A549 treated with ZK216348 at 1 μM for 4 hours (cell line): ENCODE measurements at places on chromosomes 4 and X. TPM values are rescaled to one million over a fixed set of nuclear protein-coding genes. Genes with fewer than 3 reads are reported as not detected.

SUPT20HL1 gene
- total RNA-seq: not detected in 5 replicates

ARMCX4 gene
- 0.18 to 0.59 TPM (median 0.41 TPM) in 5 replicates for total RNA-seq

NDST3 gene
- not detected in 5 replicates for total RNA-seq

TEX13D gene
- total RNA-seq: not detected in 5 replicates

MAOB gene
- total RNA-seq: 0.09 to 0.20 TPM (median 0.14 TPM) in 3 of 5 replicates, not detected in the others
